ENCODE measurements at places on chromosomes 2 and 18.

DNA sequence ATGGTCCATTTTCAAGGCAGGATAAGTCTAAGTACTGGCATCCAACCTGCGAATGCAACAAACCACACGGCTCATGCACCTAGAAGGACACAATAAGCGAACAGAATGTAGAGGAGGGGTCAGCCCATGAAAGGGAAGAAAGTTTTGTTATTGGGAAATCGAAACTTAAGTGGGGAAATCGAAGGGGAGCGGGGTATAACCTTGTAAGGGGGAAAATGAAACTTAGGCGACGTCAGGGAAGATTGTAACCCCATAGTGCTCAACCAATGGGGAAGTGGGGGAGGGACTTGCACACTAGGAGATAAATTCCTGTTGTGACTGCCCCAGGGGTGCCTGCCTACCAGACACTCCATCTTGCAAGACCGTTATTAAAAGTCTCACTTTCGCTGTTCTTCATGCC is 15.6 kb upstream of the OTOF start:
- no peak for DNase-seq

- DNase-seq, result no peak
Observed at GRCh38 chr2:109563288-109563687, 50.5 kb downstream of the SEPTIN10 start.

DNA sequence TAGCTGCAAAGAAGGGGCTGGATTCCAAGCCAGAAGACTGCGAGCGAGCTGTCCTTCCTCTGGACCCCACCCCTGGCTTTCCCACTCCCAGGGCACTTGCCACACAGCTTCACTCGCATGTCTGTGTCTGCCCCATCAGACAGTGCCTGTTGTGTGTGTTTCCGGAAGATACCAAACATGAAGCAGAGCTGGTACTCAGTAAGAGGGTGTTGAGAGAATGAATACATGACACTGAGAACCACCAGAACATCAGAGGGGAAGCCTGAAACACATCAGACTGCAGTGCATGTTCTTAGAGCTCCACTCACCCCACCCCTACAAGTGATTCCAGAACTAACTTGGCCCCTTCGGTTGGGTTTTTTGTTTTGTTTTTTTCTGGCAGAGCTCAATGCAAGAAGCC is 181.5 kb downstream of the TTC32 start:
- no peak for DNase-seq

DNA sequence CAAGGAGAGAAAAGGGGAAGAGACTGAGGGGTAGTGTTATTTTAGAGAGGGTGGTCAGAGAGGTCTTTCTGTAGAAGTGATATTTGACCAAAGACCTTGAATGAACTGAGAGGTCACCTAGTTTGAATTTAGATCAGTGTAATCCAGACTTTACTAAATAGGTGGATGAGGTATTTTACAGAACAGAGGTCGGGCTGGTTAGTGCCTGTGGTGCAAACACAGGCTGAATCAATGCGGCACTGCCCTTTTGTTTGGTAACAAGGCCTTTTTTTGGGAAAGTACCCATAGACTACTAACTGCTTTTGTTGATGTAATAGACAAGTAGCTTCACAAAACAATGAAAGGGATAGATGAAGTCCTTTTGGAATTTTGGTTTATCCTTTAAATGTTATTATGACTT is 15.9 kb downstream of the RAPGEF4 start:
- no peak for DNase-seq

Measured in NCI-H69 (cell line).